ENCODE measurements at places on chromosomes 5 and 9. TPM values are rescaled to one million over a fixed set of nuclear protein-coding genes. Genes with fewer than 3 reads are reported as not detected.
A peak's percentile ranks its signal among the peaks of the same experiment; 100 is the strongest.

DNA sequence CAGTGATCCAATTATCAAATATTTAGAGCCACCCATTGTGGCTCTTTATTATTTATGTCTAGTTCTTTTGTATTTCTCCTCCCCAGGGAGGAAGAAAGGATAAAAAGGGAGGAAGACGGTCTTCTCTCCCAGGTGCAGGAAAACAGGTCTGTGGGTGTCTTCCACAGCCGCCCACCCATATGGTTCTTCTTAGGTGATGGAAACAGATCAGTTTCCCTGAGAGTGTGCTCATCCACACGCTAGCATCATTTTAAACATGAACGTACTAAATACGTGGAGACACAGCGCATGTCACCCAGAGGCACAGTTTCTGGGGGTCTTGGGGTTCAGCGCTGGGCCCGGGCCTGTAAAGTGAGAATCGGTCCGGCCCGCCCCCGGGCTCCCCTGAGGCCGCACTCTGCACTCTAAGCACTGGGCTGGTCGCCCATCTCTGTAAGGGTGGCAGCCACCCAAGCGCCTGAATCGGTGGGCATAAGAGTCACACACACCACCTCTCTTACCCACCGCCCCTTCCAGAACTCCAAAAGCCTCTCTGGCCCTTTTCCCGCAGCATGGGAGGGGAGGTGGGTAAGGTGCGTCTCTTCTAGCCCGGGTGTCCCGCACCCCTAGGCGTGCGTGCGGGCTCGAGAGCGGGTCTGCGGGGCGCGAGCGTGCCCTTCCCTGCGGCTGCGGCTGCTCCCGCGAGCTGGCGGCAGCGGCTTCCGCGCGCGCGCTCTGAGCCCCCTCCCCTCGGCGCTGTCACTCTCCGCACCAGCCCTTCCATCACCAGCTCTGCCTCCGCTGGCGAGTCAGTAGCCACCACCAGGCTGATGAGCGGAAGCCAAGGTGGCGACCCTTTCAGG, 1.3 kb downstream of the PTCH1 start:
- ATAC-seq: no peak

The SOX30 gene
- total RNA-seq: 0.16 TPM

DNA sequence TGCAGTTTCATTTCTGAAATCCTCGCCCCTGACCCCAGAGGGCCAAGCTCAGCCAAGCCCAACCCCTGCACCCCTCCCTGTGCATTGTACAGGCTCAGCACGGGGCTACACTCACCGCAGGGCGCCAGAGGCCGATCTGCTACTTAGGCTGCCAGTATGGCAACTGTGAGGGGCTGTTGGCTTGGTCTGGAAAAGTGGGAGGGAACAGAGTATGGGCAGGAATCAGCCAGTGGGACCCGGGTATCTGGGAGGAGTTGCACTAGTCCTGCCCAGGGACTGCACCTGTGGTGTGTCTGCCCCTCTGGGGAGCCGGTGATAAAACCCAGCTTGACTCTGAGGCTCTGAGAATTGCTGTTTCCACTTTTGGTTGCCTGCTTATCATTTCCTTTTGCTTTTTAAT, 167.4 kb upstream of the KIF2A start:
- ATAC-seq: no peak

DNA sequence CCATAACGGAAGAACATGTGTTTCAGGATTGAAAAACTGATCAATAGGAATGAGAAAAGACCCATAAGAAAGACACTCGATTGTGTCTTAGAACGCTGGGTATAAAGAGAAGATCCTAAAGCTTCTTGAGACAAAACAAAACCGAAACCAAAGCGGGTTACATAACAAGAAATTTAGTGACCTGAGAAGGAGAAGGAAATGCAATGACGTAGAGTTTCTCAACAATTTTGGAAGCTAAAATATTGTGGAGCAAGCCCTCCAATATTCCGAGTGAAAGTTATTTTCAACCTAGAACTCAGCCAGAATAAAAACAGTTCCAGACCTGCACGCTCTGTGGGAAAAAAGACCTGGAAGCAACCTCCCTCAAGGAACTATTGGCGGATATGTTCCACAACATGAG, 81.9 kb upstream of the FREM1 start:
- ATAC-seq: no peak

GRCh38 chr9:90801241-90801972, at the start of gene SYK:
Gene SYK (plus strand): TSS chr9:90801819. CDS start chr9:90843899, 42,080 bp downstream.
- ATAC-seq: peak; percentile 79

GRCh38 chr5:164265566-164265965, 760.1 kb downstream of the MAT2B start:
- ATAC-seq: no peak

DNA sequence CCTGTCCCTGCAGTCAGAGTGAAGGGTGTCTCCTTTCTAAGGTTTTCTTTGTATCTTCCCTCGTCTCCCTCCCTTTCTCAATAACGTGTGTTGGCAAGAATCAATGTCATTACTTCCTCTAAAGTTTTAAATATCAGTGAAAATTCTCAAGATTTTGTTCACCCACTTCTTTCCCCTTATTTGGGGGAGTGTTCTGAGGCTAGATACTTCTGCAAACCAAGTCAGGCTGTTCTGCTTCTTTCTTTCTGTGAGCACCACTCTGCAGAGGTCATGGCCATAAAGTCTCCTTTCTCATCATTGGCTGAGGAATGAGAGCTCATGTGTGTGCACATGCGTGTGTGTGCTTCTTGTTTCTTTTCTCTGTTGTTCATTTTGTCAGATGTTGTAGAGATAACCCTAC, 26.6 kb upstream of the SPATA31C2 start:
- no peak for ATAC-seq

DNA sequence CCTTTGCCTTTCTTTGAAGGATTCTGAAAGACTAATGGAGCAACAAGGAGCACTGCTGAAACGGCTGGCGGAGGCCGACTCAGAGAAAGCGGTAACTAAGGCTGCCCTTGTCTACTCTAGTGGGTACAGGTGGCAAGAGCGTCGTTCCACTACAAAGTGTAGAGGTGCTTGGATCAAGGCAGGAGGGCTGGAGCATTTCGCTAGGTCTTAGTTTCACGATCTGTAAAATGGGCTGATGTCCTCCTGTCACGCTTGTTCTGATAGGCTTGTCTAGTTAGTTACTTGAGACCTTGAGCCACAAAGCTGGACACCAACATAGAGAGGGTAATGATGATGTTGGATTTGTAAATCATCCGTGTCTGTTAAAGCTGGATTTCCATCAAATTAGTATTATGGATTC, 23.0 kb upstream of the GLE1 start:
- no peak for ATAC-seq

The PRRX2 gene
- 5.0 TPM for total RNA-seq

DNA sequence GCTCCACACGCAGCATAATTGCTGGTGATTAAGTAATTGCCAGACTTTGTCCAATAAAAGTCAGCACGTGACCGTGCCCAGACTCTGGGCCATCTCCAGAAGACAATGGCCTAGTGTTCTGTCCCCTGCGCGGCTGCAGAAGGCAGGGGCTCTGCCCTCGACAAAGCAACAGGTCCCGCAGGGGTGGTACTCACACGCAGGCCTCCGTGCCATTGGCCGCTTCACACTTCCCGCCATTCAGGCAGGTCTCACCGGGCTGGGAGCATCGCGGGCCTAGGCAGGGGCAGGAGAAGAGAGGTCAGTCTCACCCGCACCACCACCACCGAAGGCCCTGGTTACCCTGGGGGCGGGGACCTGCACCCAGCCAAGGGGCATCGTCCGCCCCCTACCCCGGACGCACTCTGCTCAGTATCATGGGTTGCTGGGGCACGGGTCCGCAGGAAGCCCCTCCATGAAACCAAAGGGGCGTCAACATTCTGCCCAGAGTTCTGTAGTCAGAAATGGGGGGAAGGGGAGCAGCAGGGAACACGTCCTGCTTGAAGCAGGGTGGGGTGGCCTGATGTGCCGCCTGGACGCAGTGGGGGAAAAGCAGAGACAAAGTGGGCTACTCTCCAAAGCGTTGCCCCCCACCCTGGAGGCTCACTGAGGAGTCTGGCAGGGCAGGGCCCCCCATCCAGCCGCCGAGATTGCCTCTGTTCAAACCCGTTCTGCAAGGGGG, 1.9 kb downstream of the NOTCH1 start:
- ATAC-seq: no peak

DNA sequence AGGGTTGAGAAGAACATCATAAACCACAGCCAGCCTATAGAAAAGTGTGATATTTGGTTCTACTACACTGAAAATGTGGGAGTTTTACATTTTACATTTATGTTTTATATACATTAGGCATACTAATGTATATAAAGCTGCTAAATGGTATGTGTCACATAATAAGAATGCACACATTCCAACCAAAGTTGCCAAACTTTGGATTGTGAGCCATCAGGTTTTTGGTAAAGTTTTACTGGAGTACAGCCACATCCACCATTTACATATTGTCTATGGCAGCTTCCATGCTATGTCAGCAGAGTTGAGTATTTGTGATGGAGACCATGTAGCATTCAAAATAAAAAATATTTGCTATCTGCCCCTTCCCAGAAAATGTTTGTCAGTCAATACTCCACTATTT, 23.1 kb upstream of the TARS1 start:
- no peak for ATAC-seq

DNA sequence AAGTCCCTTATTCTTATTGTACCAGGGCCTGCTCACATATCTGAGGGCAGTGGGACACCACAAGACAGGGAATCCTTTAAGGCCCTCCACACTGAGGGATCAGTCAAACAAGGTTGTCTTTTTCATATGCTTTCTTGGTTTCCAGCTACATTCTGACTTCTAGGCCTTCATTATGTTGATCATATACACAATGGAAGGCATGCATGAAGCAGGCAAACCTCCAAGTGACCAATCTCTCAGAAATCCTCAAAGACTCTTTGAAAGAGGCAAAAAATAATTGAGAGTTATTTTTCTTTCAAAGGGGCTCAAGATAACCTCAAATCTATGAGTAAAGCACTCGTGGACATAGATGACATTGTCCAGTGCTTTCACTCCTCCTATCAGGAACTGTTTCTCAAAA, 1195.9 kb upstream of the ACO1 start:
- ATAC-seq: no peak

- no peak for ATAC-seq
Observed at GRCh38 chr5:177232761-177233160, 70.8 kb downstream of the RAB24 start.

- no peak for ATAC-seq
Observed at GRCh38 chr9:134984372-134985265, 66.9 kb upstream of the FCN1 start.
